Brain pericyte (primary cell): ENCODE measurements at places on chromosomes 13 and 19.

DNA sequence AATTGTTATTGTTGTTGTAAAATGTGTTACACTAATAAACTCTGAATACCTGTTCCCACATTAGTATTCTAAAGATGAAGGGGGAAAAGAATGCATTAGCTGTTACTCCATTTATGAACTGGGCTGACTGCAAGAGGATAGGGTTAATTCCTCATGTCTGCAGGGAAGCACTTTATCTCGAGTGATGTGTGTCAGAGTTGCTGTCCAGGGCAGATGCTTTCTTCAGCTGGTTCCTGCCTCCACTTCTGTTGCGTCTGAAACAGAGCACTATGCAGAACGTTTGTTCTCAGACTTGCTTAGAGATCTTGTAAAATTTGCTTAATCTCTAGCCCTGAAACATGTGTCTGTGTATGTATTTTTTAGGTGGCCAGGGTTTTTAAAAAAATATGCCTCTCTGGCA, 318.8 kb downstream of the SPRY2 start:
- no peak for DNase-seq

GRCh38 chr19:4295972-4296771, 6.0 kb downstream of the TMIGD2 start:
- DNase-seq, result no peak

GRCh38 chr13:114054830-114055439, 77.5 kb downstream of the RASA3 start:
- no peak for DNase-seq

- no peak for DNase-seq
Measured at GRCh38 chr13:113367771-113368170, 3.8 kb upstream of the GRTP1 start.

DNA sequence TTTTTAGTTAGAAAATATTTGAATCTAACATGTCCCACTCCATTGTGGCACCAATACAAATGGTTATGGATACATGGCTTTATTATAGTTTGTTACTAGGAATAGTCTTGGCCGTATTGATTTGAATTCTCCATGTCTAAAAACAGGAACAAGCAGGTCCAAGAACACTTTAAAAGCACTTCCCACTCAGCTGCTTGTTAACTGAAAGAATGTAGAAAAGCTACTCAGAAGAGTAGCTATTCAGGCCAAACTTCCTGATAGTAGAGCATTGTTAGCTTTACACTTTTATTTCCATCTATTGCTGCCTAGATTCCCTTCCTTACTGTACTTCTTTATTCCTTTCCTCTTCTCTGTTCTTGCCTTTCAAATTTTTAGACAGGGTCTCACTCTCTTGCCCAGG, 6.9 kb downstream of the PIBF1 start:
- no peak for DNase-seq

- no peak for DNase-seq
Measured at GRCh38 chr13:83618966-83619365, 263.3 kb downstream of the SLITRK1 start.

GRCh38 chr13:113275387-113275786, 21.7 kb upstream of the LAMP1 start:
- no peak for DNase-seq

GRCh38 chr13:104170980-104171555, 1104.9 kb upstream of the SLC10A2 start:
- no peak for DNase-seq

GRCh38 chr13:109119896-109120295, 490.5 kb downstream of the MYO16 start:
- no peak for DNase-seq

DNA sequence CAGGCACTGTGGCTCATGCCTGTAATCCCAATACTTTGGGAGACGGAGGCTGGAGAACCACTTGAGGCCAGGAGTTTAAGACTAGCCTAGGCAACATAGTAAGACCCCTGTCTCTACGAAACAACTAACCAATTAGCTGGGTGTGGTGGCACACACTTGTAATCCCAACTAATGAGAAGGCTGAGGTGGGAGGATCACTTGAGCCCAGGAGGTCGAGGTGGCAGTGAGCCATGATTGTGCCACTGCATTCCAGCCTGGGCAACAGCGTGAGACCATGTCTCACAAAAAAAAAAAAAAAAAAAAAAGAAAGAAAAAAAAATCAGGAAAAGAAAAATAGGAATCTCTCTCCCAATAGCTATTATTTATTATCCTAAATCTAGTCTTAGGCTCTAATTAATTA, 56.8 kb upstream of the UBAC2 start:
- DNase-seq, result no peak
